ENCODE measurements at places on chromosomes 5 and 9.

DNA sequence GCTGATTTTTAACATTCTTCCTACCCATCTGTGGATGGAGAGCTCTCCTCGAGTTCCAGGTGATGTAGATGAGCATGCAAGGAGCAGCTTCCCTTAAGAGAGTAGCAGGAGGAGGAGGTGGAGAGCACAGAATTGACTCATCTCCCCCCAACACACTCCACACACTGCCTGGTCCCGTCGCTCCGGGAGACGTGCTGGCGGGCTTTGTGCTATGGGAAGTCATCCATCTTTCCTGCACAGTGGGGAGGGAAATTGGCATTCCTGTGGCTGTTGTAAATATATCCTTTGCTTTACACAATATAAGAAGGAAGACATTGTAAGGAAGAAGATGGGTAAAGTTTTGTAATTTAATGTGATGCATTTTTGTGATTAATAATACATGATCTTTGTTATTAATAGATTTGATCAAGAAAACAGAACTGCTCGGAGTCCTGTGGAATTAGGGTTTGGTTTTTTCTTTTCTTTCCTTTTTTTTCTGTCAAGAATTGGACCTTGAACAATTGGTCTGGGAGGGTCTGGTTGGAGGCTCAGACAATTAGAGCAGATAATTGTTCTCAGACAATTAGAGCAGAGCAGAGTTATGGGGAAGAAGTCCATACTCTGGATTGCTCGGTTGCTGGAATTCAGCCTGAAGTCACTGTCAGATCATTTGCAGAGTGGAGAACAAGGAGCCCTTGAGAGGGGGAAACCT, 297.8 kb downstream of the GADD45G start:
- no peak for DNase-seq

GRCh38 chr5:149654883-149655505, 73.7 kb downstream of the ARHGEF37 start:
- DNase-seq, result no peak

DNA sequence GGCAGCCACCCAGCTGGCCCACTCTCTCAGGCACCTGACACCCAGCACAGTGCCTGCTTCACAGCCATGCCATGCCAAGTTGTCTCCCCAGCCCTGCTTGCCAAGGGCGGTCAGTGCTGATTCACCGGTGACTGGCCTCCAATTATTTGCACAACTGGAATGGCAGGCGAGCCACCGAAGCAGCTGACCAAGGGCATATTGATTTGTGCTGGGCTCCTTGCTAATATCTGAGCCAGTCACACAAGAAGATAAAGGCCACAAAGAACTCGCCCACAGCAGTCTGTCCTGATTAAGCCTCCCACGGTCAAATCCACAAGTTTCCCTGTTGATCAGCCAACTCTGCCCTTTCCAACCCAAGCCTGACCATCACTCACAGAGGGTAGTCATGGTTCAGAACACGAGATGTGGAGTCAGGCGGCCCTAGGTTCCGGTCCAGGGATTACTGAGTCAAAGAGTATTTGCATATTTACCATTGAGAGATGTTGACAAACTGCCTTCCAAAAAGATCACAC, 6.4 kb upstream of the EEIG1 start:
- no peak for DNase-seq

GRCh38 chr5:136155761-136156160, 23.1 kb downstream of the SMAD5 start:
- no peak for DNase-seq

DNA sequence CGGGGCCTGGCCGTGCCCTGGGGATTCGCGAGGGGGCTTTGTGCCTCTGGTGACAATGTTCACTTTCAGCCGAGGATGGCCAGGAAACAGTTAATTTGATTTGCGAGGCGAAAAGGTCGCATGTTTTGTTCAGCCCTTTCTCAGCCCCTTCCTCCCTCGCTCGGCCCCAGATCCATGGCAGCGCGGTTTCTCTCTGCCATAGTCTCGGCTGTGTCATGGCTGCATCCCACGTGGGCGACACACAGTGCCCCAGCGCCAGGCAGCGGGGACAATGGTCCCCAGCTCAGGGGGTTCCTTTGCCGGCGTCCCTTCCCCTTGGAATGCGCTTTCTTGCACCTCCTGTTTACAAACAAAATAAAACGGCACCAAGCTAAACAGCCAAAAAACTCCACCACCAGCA, 370.3 kb upstream of the IRX2 start:
- no peak for DNase-seq

- DNase-seq, result peak; percentile 92
These were observed at the start of gene PURA for GRCh38 chr5:140113699-140114263. Gene PURA, plus strand, starts transcription at chr5:140114109. Its CDS starts 73 bp downstream, at chr5:140114182.

- no peak for DNase-seq
These were observed 3.8 kb downstream of the TCOF1 start for GRCh38 chr5:150361301-150361700.

GRCh38 chr5:16453609-16454008, 12.0 kb downstream of the ZNF622 start:
- no peak for DNase-seq

GRCh38 chr5:154860123-154860522, 1.7 kb downstream of the CNOT8 start:
- no peak for DNase-seq

DNA sequence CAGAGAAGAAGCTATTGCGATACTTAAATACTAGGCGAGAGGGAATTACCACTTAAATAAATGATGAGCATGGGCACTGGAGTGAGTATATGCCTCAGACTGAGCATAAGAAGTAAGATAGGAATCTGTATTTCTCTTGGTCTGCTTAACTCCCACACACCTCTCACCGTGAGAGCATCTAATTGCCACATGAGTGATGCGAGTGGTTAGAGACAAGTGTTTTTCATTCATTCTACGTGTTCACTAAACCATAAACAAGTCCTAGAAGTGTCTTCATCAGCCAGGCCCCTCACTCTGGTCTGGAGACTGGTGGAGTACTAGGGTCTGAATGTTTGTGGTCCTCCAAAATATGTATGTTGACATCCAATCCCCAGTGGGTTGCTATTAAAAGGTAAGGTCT, 150.2 kb upstream of the SLC12A2 start:
- no peak for DNase-seq

GRCh38 chr5:165573445-165573844, 2068.0 kb downstream of the MAT2B start:
- no peak for DNase-seq

DNA sequence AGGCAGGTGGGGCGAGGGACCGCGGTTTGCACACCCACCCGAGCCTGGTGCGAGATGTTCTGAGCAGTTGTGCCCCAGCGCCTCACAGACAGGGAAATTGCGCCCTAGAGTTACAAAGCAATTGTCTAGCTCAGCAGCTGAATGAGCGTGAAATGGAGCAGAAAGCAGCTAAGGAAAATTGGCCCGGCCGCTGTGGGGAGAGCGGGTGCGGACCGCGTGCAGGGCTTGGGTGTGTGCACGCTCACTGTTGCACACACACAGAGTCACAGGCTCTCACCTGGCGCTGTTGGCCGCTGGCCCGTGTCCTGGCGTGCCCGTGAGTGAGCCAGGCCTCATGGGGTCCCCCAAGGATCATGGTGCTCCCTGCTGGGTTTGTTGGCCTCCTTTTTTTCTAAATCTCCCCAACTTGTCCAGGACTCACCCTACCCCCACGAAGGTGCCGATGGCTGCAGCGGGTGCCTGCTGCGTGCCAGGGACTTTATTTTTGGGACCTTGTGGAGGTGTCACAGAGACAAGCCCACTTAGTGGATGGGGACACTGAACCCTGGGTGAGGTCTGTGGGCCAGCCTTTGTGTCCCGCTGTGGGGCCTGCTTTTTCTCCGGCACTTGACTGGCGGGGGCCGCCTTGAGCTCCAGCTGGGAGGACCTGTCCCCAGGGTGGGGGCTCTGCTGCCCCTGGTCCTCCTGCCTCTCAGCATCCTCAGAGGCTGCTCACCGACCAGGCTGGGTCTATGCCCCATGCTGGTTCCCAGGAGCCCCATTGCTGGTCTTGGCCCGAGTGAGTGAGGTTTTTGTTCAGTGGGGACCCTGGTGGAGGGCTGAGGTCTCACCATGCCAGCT, 5.2 kb downstream of the RXRA start:
- DNase-seq, result no peak

- DNase-seq, result no peak
These were observed 6.6 kb downstream of the TRIO start for GRCh38 chr5:14149672-14150274.

- no peak for DNase-seq
These were observed 22.4 kb downstream of the IFNW1 start for GRCh38 chr9:21119093-21119770.

DNA sequence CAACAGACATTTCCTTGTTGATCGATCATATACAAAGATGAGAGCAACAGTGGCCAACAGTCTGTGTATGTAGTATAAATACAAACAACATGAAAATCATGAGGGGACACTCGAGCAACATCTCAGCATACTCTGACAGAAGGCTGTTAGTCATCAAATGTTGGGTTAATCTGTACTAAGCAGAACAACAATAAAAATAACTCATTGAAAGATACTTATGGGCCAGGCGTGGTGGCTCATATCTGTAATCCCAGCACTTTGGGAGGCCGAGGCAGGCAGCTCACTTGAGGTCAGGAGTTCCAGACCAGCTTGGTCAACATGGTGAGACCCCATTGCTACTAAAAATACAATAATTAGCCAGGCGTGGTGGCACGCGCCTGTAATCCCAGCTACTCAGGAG, 67.3 kb downstream of the SCAI start:
- no peak for DNase-seq

DNA sequence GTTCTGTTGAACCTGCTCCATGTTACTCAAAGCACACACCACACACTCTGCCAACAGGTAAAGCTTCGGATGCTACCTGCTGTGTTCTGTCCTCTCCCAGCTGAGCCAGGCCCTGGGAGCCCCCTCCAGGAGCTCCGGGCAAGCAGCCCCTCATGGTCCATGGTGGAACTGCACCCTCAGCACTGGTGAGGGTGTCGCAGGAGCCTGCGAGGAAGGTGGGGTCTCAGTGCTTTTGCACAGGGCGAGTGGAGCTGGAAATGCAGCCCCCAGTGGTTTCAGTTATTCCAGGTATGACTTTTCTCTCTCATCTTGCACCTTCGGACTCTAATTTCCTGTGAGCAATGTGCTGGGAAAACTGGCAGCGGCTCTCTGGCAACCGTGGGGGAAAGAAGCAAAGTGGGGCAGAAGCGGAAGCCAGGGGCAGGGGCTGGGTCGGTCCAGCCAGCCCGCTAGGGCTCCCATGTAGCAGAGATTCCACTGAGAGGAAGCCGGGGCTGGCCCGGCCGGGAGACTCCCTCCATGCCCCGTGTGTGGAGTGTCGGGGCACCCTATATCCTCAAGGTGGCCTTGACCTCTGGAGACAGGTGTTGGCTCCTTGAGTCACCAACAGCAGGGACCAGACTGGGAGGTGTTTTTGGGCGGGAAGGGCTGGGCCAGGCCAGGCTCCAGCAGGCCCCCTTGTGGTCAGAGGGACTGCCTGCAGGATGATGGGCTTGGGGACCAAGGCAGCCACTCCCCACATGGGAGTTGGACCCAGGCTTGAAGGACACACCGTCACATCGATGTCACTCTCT, 75.6 kb upstream of the PRSS3 start:
- DNase-seq, result peak; percentile 27

GRCh38 chr9:134936346-134937163, 18.8 kb upstream of the FCN1 start:
- DNase-seq, result no peak

GRCh38 chr5:456351-457194, 13.6 kb downstream of the EXOC3 start:
- no peak for DNase-seq

- no peak for DNase-seq
These were observed 312.9 kb downstream of the ADGRV1 start for GRCh38 chr5:90871391-90871991.

GRCh38 chr9:109816490-109816889, 36.5 kb downstream of the PALM2AKAP2 start:
- no peak for DNase-seq

DNA sequence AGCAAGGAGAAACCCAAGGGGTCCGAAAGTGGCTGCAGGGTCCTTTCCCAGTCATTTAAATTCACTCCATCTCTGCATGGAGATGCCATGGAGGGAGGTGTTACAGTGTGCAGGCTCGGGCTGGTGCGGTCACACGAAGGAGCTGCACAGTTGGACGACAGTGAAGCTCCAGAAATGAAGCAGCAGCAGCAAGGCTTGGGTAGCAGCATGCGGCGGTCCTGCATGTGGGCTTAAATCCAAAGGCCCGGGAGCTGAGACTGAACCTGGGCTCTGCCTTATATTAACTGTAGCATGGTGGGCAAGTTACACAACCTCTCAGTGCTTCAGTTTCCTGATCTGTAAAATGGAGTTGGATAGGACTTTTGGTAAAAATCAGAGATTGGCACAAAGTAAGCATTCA, 51.4 kb downstream of the APBA1 start:
- DNase-seq, result no peak

DNA sequence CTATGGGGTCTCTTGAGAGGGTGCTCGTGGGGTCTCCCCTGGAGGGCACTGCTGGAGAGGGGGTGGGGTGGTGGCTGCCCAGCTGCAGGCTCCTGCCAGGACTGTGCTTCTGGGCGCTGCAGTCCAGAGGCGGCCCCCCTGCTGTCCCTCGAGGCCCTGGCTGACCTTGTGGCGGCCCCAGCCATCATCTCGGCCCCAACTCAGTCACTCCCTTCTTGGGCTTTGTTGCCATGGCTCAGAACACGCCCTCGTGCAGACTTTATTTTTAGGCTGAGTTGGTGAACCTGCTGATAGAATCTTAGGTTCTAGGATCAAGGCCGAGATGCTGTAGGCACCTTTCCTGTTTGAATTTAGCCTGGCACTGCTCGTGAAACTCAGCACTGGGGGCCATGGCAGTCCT, 22.8 kb downstream of the FBXW5 start:
- DNase-seq, result no peak

- no peak for DNase-seq
These were observed 13.9 kb upstream of the COL5A1 start for GRCh38 chr9:134627417-134628353.

DNA sequence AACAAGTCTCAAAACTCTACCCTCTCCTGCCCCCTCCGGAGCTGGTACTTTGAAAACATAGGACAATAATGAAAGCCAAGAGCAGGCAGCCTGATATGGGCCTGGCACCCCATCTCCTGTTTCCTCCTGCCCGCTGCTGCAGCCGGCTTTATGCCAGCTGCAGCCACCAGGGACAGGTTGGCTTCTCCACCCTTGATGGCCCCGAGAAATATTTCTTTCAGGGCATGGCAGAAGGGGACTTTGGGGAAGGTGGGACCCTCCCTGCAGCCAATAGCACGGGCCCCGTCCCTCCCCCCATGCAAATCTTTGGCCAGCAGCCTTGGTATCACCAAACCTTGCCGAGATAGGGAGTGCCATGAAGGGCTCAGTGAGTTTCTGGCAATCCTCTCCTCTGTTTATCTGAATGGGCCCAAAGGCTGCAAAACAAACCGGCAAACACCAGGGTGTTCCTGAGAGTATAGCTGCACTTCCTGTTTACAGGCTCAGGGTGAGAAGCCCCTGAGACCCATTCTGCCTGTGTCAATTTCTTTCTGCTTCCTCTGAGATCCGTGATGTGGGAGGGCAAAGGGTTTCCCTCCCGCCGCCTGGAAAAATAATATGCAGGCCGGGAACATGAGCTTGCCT, 73.4 kb upstream of the BOD1 start:
- no peak for DNase-seq

- peak; percentile 31 for DNase-seq
These were observed 148.0 kb downstream of the TARS1 start for GRCh38 chr5:33588654-33589372.
